ENCODE measurements at places on chromosomes 12 and 14. TPM values are rescaled to one million over a fixed set of nuclear protein-coding genes. Genes with fewer than 3 reads are reported as not detected.

DNA sequence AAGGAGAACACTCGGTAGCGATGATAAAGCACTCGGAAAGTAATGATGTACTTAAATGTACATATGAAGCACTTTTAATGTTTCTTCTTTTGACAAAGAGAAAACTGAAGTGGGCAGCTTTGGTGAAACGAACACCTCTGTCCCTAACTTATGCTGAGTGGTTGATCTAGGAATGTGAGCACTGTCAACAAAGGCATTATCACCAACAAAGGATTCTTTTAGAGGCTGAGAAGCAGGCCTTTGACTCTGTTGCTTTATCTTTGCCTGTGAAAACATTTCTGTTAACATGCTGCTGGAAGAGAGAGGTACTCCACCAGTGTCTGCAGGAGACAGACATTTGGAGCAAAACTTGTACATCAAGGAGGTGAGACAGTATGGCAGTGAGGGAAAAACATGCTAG, 103.2 kb upstream of the VRK1 start:
- no peak for DNase-seq
- H3K4me1 ChIP-seq: no peaks in the 10 kb centered on the region
- no peak overlapping the region for H3K4me3 ChIP-seq
- no peak overlapping the region for H3K27ac ChIP-seq
- H3K36me3 ChIP-seq: no peaks in the 10 kb centered on the region

DNA sequence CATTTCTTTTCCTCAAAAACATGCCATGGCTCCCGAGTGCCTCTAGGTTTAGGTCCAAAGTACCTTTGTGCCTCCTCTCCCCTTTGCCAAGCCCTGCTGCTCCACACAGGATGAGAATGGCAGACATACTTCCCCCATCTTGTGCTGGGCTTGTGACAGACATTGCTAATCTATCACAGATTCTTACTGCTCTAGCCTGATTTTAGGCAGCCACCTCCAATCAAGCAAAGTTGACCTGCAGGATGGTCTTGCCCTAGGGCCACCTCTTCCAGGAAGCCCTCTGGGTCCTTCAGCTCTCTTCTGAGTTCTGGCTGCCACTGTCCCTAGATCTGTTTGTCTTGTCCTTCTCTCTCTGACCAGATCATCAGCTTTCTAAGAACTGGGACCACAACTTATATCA, 20.5 kb downstream of the FOXN4 start:
- H3K27me3 ChIP-seq: no peaks in the 10 kb centered on the region
- H3K4me3 ChIP-seq: no peak overlapping the region
- no peaks in the 10 kb centered on the region for H3K36me3 ChIP-seq
- H3K27ac ChIP-seq: no peak overlapping the region
- no peak for DNase-seq

- no peaks in the 10 kb centered on the region for H3K27me3 ChIP-seq
- H3K4me1 ChIP-seq: no peaks in the 10 kb centered on the region
- peak overlapping the region; percentile 97 for H3K27ac ChIP-seq
- H3K4me3 ChIP-seq: no peak overlapping the region
- DNase-seq: peak; percentile 50
- H3K36me3 ChIP-seq: no peaks in the 10 kb centered on the region
These were observed 128.3 kb downstream of the SAMD4A start for GRCh38 chr14:54695196-54695595.

Gene GLIPR1L1
- not detected for total RNA-seq

Gene SOAT2
- total RNA-seq: not detected

Measured in right atrium auricular region (tissue), 2 donors.